Mucosa of gallbladder (tissue), 1 donor: ENCODE measurements at places on chromosomes 1 and 21. TPM values are rescaled to one million over a fixed set of nuclear protein-coding genes. Genes with fewer than 3 reads are reported as not detected.

GRCh38 chr1:2046174-2046917 is 3.9 kb upstream of the PRKCZ start:
- DNase-seq, result peak; percentile 68

DNA sequence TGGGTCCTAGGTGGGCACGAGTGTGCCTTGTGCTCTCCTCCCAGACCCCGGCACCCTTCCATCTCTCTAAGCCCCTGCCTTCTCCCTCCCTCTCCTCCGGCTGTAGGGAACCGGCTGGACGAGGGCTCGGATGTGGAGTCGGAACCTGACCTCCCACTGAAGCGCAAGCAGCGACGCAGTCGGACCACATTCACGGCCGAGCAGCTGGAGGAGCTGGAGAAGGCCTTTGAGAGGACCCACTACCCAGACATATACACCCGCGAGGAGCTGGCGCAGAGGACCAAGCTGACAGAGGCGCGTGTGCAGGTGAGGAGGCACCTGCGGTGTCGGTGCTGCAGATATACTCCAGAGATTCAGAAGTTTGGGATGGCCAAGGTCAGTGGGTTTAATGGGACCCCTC is 61.0 kb downstream of the PAX7 start:
- no peak for DNase-seq

Gene JTB
- 144 TPM for total RNA-seq

Gene TPTE
- total RNA-seq, result not detected

DNA sequence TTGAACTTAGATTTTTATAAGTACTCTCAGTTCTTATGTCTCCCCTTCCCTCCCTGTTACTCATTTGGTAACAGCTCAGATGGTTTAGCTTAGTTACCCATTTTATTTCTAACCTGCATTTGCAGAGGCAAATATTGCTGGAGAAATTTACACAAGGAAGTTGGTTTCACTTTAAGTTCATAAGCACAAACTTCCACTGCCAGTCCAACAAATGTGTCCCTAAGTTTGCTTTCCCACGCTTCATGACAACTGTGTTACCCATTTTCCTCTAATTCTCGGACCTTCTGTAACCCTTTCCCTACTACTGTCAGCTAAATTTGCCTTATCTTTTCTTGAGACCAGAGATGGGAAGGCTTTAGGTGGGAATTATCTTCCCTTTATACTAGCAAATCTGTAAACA is 63.9 kb upstream of the GPR25 start:
- no peak for DNase-seq
